ENCODE measurements at places on chromosomes 2 and 18.

DNA sequence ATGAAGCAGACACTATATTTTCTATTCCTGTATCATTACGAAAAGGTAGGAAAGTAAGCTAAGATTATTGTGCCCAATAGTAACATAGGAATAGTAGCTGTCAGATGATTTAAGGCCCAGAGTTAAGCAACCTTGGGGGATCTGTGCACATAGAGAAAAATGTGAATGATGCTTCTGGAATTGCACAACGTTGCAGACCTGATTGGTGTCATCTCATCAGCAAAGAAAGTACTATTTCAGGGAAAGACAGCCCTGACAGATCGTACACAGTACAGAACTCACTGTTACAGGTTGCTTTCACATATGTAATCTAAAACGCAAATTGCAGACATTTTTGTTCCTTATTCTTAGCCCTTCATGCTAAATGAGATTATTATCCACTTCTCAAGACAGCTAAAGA lies 535.9 kb downstream of the TRIB2 start:
- no peak for DNase-seq

GRCh38 chr2:239667431-239667985 lies 266.7 kb upstream of the HDAC4 start:
- DNase-seq = no peak

DNA sequence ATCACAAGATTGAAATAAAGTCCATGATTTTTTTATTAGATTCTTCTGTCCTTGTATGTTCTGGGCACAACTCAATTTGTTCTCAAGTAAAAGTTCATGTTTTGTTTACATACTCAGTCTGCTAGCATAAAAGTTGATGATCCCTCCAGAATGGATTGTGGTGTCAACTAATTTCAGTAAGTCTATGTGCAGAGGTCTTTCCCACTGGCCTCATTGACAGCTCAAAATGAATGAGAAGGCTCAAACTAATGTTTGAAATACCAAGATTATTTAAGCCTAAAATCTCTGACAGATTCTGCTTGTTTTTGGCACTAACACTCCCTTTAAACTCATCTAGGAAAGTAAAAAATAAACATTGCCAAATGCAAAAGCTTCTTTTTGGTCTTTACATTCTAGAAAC lies 561.2 kb upstream of the CNTNAP5 start:
- no peak for DNase-seq

GRCh38 chr2:222875482-222875881 lies 14.6 kb downstream of the ACSL3 start:
- no peak for DNase-seq

- no peak for DNase-seq
These were observed 703.8 kb upstream of the RAB6C start for GRCh38 chr2:129275706-129276105.

DNA sequence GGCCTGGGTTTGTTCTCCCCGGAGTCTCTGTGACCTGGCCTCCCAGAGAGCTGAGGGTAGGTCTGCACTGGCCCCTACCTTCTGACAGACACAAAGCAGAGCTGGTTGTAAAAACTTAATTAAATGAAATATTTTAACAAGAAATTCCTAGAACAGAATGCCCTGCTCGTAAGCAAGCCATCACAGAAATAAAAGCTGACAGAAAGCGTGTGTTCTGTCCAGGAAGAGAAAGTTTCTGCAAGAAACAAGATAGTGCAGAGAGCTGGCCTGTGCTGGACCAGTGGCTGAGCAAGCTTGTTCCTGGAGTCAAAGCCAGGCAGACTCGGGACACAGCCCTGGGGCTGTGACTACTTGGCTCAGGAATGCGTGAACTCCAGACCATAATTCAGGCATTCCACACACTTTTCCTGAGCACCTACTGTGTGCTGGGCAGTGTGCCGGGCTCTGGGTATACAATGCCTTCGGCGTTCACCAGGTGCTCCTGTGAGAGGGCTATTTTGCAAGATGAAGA lies 51.6 kb downstream of the APOB start:
- DNase-seq = no peak
